ENCODE measurements at places on chromosomes 1 and 21. TPM values are rescaled to one million over a fixed set of nuclear protein-coding genes. Genes with fewer than 3 reads are reported as not detected.

GSTM1 gene
- total RNA-seq = not detected

CNKSR1 gene
- not detected for total RNA-seq

ATP8B2 gene
- 203 TPM for total RNA-seq

RPTN gene
- not detected for total RNA-seq

DCST1 gene
- total RNA-seq = not detected

TMEM61 gene
- total RNA-seq = not detected

PPM1J gene
- total RNA-seq = 0.13 TPM

AVPR1B gene
- total RNA-seq = not detected

RGS2 gene
- total RNA-seq = 0.43 TPM

ZFP69B gene
- 4.2 TPM for total RNA-seq

OR2T2 gene
- not detected for total RNA-seq

KRTAP19-1 gene
- total RNA-seq = not detected

OLIG2 gene
- not detected for total RNA-seq

IL19 gene
- not detected for total RNA-seq

CRNN gene
- not detected for total RNA-seq

TOR3A gene
- total RNA-seq = 45.5 TPM

MAP3K21 gene
- not detected for total RNA-seq

IVNS1ABP gene
- total RNA-seq = 52.0 TPM

KIF26B gene
- total RNA-seq = 7.8 TPM

SV2A gene
- 0.51 TPM for total RNA-seq

MTARC2 gene
- total RNA-seq = 1.9 TPM

CCNL2 gene
- 150 TPM for total RNA-seq
